ENCODE measurements at places on chromosomes 12 and 14.

GRCh38 chr14:36021030-36021422, 155.5 kb downstream of the PTCSC3 start:
- H3K4me1 ChIP-seq = no peaks in the 10 kb centered on the region
- no peak overlapping the region for H3K4me3 ChIP-seq
- no peak overlapping the region for H3K27ac ChIP-seq
- no peaks in the 10 kb centered on the region for H3K36me3 ChIP-seq
- no peaks in the 10 kb centered on the region for H3K27me3 ChIP-seq

- H3K36me3 ChIP-seq = no peaks in the 10 kb centered on the region
- no peaks in the 10 kb centered on the region for H3K4me1 ChIP-seq
- H3K4me3 ChIP-seq = no peak overlapping the region
- no peak overlapping the region for H3K27ac ChIP-seq
- no peak for DNase-seq
- no peaks in the 10 kb centered on the region for H3K27me3 ChIP-seq
Observed at GRCh38 chr14:54854181-54854580, 48.4 kb downstream of the GCH1 start.

DNA sequence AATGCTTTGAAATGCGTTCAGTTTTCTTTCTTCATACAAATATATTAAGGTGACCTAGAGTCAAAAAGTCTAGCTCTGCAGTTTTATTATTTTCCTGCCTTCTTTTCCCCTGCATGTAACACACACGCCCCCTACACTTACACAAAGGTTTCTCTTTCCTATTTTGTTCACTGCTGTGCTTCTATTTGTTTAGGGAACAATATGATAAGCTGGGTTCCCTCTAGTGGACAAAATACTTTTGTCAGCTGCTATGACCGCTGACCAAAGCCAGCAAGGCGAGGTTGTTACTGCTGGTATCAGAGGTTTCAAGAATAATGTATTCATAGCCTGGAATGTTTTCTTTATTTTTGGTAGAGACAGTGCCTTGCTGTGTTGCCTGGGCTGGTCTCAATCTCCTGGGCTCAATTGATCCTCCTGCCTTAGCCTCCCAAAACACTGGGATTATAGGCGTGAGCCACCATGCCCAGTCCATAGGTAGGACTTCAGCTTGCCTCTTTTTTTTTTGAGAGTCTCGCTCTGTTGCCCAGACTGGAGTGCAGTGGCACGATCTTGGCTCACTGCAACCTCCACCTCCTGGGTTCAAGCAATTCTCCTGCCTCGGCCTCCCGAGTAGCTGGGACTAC, 33.4 kb downstream of the FNTB start:
- peaks cover 8% of the 10 kb centered on the region for H3K4me1 ChIP-seq
- no peak for DNase-seq
- peaks cover 18% of the 10 kb centered on the region for H3K36me3 ChIP-seq
- H3K27me3 ChIP-seq = no peaks in the 10 kb centered on the region

DNA sequence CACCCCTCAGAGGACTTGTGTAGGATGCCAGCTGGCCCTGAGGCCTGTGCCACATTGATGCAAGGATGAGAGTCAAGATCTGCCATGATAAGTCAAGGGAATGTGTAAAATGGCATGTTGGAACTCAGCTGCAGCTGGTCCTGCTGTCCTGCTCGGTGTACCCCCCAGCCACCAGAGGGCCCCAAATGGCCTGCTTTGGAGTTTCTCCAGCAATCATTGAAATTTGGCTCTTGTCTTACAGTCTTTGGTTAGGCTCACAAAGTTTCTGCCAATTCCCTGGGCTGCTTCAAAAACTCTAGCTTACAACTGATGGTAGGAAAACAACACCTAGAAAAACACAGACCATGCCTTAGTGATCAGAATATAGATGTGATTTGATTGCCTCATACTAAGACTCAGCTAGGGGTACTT, 76.8 kb downstream of the HSD17B6 start:
- no peak overlapping the region for H3K27ac ChIP-seq
- no peaks in the 10 kb centered on the region for H3K4me1 ChIP-seq
- no peaks in the 10 kb centered on the region for H3K27me3 ChIP-seq

GRCh38 chr14:48725051-48725734, 861.0 kb downstream of the RPS29 start:
- peaks cover 13% of the 10 kb centered on the region for H3K4me1 ChIP-seq
- H3K4me3 ChIP-seq = no peak overlapping the region
- H3K36me3 ChIP-seq = no peaks in the 10 kb centered on the region

GRCh38 chr14:30158299-30158698, 230.7 kb upstream of the PRKD1 start:
- H3K27me3 ChIP-seq = no peaks in the 10 kb centered on the region
- H3K27ac ChIP-seq = no peak overlapping the region
- no peaks in the 10 kb centered on the region for H3K4me1 ChIP-seq
- H3K36me3 ChIP-seq = no peaks in the 10 kb centered on the region

- peaks cover 12% of the 10 kb centered on the region for H3K4me1 ChIP-seq
- H3K4me3 ChIP-seq = no peak overlapping the region
- H3K27ac ChIP-seq = no peak overlapping the region
- H3K36me3 ChIP-seq = no peaks in the 10 kb centered on the region
- no peak for DNase-seq
Observed at GRCh38 chr12:4443616-4444015, 2.0 kb downstream of the FGF6 start.

- H3K4me1 ChIP-seq = no peaks in the 10 kb centered on the region
- DNase-seq = no peak
- H3K27ac ChIP-seq = no peak within 1 kb of the TSS
- no peaks in the 10 kb centered on the region for H3K36me3 ChIP-seq
- no peaks in the 10 kb centered on the region for H3K27me3 ChIP-seq
- no peak within 1 kb of the TSS for H3K4me3 ChIP-seq
Observed at GRCh38 chr12:133235401-133236112, at the start of gene ANHX. ANHX (minus strand) TSS chr12:133235877; CDS start chr12:133234356, 1,521 bp downstream.

DNA sequence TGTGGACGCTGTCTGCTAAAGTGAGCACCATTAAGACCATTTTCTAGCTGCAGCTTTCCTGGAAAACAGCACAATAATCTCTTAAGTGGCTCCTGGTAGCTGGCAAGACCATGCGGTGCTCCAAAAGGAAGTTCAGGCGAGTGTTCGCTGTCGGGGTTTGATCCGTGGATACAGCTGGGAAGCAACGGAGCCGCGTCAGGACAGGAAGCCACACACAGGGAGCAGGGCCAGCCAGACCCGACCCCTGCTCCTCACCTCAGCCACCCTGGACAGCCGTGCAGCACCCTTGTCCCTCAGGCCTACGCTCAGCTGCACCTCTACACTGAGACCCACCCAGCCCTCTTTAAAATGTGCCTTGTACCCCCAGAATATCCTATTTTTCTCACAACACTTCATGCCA, 19.4 kb downstream of the ZFYVE21 start:
- DNase-seq = no peak
- no peaks in the 10 kb centered on the region for H3K27me3 ChIP-seq
- no peaks in the 10 kb centered on the region for H3K4me1 ChIP-seq
- no peak overlapping the region for H3K4me3 ChIP-seq
- H3K27ac ChIP-seq = peak overlapping the region; percentile 29

Measured in right atrium auricular region (tissue), 2 donors.